Urothelium cell line (cell line): ENCODE measurements at places on chromosomes 5 and 9.

DNA sequence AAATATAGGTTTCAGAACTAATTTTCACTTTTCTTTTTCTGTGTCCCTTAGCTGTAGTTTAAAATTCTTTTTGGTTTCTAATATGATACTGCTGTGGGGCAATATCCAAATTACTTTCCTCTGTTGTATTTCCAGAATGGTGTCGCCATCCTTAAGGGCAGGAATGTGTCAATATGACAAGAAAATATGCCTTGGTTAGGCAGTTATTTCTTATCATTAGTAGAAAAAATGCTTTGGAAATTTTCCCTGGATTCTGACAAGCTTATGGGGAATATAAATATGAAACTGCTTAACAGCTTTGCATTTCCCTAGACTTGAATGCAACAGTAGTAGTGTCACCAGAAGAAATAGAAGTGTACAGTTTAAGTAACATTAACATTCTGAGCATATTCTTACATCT is 29.4 kb downstream of the ANKRD34B start:
- DNase-seq, result no peak

DNA sequence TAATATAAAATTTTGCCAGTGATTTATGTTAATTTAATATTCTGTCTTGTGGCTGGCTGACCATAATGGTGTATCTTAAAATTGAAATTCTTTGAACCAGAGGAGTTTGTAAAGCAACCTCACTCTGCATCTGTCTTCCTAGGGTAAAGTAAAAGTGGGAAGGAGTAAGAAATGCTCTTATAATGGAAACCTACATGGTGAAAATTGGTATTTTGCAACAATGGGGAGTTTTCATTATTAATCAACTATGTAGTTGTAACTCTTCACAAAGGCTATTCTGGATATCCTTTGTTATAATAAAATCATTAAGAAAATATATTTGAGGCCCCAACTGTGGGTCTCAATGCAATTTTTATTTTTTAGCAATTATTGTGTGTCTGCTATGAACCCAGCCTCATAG is 44.2 kb downstream of the SNX30 start:
- no peak for DNase-seq

GRCh38 chr9:123973590-123974223 is 37.9 kb upstream of the LHX2 start:
- DNase-seq, result no peak

DNA sequence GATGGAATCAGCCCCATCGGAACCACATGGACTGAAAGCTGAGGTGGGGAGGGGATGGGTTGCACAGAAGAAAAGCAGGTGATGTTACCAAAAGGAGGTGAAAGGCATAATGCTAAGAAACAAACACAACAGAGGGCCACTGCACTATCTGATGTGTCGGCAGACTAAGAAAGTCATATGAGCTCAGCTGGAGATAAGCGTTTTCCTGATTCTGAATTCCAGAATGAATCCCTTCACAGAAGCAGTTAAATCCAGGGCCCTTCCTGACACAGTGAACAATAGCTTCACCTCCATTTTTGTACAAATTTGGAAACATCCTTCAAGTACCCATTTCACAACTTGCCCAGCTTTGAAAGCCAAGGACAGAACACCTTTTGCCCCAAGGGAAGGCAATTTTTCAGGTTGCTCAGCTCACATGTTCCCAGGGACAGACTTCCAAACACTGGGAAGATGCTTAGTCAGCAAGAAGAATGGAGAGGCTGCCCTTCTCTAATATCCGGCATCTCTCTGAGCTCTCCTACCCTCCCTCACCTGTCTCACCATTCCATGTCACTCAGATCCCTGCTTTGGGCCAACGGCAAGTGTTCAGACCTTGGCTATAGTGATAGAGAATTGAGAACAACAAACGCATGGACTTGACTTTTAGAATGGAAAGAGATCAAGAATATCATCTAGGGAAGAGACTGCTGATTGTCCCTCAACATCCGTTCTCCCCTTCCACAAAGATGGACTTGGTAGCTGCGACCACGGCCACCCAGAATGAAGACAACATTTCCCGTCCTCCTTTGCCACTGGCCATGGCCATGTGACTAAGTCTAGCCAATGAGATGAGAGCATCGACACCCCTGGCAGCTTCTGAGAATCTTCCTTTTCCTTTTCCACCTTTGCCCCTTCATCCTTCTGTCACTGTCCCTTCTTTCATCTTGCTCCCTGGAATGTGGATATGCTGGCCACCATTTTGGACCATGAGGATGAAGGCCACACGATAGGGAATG is 68.6 kb upstream of the IL17B start:
- no peak for DNase-seq

GRCh38 chr5:60453186-60453976 is 246.6 kb downstream of the DEPDC1B start:
- DNase-seq, result no peak

GRCh38 chr5:136279314-136279713 is 86.0 kb downstream of the TRPC7 start:
- DNase-seq, result peak; percentile 12

- no peak for DNase-seq
Observed at GRCh38 chr5:126577415-126577814, 17.6 kb downstream of the ALDH7A1 start.

DNA sequence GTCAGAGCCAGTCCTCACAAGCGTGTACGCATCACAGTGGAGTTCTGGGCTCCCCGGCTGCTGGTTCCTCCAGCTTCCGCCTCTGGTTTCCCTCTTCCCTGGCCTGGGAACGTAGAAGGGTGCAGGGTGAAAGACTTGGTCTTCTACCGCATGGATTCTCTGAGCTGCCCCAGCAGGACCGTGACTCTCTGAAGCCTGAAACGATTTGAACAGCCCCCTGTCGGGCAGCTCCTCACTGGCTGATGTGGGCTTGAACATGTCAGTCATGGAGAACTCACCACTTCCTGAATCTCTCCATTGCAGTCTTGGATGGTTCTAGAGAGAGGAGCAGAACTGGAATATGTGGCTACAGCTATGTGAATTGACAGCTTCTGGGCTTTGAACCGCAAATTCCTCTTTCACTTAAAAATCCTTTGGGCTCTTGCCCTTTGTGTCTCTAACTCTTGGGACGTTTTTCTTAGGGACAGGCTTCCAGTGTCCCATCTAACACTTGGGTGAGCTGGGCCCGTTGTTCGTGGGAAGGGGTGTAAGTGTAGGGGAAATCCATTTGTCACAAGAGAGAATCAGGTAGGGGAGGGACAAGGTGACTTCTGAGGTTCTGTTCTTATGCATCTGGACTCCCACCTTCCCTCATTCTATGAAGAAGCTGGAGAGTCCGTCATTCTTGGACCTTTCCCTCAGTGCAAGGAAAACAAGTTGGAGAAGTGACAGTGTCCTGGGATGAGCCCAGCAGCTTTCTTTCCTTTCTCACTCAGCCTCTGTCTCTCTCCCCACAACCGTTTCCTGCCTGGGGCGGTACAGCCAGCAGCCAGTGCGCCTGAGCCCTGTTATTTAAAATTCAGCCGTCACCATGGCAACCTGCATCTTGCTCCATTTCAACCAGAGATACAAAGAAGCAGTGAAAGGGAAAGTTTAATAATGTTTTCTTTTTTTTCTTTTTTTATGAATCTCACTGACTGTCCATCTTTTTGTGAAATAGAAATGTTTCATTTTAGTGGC is 84.7 kb downstream of the PTTG1 start:
- no peak for DNase-seq

DNA sequence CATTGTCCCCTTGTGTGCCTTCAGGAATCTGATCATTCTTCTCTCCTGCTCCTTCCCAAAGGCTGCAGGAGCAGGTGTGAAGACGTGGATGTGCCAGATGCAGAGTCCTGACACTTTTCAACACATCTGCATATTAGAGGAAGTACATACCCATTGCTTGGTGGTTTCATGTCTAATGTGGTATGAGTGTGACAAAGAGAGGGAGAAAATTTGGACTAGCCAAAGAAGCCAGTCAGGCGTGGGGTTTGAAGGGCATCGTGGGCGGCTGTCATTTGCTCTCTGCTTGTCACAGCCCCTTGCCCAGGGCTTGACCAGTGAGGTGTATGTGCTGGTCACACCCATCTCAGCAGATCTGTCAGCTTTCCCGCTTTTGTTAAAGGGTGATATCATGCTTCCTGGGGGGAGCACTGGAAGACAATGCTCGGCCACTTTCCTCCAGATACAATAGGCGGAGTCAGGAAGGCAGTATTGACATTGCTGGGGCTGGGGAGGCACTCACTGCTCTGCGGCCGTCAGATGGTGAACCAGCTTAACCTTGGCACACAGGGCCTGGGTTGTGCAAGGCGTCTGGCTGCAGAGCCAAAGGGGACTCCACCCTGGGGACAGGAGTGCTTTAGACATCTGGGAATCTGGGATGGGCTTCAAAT is 8.6 kb downstream of the TEK start:
- peak; percentile 78 for DNase-seq

GRCh38 chr9:126431077-126431742 is 104.6 kb downstream of the MVB12B start:
- no peak for DNase-seq
